Activated T-cell treated with anti-CD3 and anti-CD28 coated beads for 1 hour (primary cell): ENCODE measurements at places on chromosomes 7 and 10.

- DNase-seq, result no peak
Observed at GRCh38 chr7:44621034-44621749, 14.8 kb downstream of the OGDH start.

GRCh38 chr10:122163174-122164022 lies 107.7 kb upstream of the BTBD16 start:
- no peak for DNase-seq

DNA sequence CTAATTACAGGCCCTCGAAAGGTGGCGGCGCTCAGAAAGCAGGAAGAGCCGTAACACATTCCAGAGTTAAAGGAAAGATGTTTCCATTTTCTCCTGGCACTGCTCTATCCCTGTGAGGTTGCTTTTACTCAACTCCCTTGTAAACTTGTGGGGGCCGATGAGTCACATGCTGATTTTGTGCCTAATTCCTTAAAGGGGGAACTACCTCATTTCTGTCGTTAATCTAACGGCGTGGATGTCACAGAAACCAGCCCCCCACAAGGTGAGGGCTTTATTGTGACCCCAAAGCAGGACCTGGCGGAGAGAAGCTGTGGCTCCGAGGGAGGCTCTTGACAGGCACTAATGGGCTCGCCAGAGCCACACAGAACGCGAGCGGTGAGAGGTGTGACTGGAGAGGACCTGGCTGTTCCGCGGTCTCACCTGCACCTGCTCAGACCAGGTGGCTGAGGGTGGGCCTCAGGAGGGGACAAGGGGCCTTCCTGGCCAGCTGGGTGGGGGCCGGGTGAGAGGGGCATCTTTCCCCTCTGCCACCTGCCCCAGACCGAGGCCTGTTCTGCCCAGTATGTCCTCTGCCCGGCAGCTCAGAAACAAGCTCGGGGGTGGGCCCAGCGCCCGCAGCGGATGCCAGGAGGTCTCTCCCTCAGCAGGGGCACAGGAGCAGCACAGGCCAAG lies 50.9 kb downstream of the CALML3 start:
- DNase-seq, result no peak

- no peak for DNase-seq
Observed at GRCh38 chr7:141522657-141523342, 28.4 kb upstream of the AGK start.

DNA sequence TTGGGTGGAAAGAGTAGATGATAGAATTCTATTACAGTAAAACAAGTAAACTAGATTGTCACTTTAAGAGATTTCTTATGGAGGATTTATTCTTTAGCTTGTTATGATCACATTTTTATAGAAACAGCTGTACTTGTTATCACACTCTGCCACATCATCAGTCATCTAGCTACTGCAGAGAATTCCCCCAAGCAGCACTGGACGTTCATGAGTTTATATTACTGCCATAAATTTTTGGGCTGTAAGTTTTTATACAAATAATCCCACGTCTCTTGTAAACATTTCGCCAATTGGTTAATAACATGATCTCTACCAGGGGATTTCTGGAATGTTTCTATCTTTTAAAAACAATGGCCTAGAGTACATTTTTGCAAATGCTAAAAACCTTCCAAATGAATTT lies 238.8 kb downstream of the POLR1F start:
- DNase-seq, result no peak

DNA sequence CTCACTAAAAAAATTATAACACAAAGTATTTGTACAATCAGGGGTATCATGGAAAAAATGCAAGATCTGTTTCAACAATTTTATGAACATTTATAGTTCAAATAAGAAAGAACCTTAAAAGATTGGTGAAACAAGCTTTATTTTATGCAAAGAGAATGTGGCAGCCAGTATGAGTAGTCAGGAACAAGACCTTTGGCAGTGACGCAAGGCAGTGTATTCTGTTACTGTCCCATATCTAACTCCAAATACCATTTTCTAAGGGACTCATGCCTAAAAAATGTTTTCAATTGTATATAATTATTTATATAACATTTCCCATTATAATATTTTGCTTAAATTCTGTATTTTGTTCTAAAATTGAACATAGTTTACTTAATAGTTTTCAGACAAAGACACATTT lies 19.1 kb upstream of the FAM53B start:
- DNase-seq, result no peak

GRCh38 chr7:33357846-33358245 lies 228.5 kb downstream of the BBS9 start:
- no peak for DNase-seq

DNA sequence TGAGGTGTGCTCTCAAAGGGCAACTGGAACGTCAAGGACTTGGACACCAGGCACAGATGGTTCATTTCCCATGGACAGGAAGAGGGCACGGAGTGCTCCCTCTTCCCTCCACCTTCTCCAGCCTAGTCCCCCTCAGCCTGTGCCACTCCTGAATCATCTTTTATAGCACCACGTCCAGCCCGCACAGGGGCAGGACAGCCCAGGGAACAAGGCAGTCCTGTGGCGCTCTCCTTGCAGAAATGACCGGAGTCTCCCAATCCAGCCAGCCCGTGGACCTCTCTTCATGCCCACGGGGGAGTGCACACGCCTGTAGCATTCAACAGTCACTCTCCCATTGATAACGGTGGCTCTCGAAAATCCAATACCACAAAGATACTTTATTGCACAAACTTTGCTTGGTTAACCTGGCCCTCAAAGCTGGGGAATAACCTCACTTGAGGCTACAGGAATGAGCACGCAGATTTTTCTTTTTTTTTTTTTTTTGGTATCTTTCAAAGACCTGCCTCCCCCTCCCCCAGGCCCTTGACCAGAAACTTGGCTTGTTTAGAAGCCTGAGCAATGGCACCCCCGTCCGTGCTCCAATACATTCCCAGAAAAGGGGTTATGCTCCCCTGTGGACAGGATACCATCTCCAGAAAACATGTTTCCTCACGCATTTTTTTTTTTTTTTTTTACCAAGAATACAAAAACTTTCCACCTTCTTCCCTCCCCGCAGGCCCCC lies 733 bp downstream of the PRKCQ start:
- DNase-seq, result no peak

DNA sequence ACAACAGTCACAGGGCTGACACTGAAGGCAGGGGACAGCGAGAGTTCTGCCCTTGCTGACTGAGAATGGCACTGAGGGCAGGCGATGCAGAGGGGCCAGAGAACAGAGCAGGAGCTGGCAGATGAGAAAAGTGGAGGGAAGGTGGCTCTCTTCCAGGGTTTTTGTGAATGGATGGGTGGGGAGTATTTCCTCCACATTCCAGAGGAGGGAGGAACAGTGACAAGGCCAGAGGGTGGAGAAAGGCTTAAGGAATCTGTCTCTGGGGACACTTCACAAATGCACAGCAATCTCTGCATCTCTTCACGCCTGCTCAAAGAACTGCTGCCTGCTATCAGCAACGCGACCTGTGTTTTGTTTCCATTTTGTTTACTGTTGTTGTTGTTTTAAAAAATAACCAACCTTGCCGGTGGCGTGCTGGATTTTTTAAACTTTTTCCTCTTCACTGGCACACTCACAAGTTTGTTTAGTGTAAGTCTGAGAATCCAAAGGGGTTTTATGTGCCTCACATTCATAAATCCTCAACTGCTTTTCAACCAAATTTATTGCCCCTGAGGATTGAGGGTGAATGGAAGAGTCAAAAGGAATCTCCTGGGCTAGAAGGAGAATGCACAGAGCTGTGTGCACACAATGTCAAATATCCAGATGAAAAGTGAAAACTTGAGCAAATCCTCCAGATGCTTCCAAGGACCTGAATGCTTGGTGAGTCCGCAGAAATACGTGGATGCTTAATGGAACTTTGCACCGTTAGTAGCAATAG lies 129.3 kb downstream of the GLI3 start:
- no peak for DNase-seq

DNA sequence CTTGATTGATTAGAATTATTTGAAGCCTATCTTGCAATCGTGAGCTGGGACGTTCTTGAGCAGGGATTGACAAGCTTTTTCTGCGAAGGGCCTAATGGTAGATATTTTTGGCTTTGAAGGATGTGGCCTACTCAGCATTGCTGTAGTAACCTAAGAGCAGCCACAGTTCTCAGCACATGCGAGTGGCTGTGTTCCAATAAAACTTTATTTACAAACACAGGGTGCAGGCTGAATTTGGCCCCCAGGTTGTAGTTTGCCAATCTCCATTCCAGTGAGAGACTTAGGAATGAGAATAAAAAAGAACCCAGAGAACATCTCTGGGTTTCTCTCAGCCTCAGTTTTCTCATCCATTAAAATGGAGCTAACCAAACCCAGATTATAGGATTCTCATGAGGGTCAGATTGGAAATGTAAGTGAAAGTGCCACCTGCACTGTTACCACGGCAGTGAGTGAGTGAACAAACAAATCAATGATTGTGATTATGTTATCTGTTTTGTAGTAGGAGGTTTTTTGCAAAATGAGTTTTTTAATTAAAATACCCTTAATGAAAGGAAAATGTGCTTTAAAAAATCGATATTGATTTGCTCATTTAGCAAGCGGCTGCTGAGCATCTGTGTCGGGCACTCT lies 664.0 kb downstream of the SDK1 start:
- no peak for DNase-seq

- no peak for DNase-seq
Observed at GRCh38 chr10:97868134-97868685, 18.6 kb downstream of the GOLGA7B start.

DNA sequence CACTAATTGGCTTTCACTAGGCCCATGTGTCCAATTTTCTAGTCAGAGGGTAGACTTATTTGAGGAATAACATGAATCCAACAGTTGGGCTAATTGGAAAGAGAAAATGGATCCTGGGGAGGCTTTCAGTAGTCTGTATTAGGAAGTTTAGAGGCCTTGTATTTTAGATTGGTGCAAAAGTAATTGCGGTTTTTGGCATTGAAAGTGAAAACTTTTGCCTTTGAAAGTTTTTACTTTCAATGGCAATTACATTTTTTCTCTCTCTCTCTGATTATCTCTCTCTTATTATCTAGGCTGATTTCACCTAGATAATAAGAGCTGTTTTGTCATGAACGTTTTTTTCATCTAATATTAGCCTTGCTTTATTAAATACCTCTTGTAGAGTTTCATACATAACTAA lies 981.7 kb downstream of the REEP3 start:
- no peak for DNase-seq

DNA sequence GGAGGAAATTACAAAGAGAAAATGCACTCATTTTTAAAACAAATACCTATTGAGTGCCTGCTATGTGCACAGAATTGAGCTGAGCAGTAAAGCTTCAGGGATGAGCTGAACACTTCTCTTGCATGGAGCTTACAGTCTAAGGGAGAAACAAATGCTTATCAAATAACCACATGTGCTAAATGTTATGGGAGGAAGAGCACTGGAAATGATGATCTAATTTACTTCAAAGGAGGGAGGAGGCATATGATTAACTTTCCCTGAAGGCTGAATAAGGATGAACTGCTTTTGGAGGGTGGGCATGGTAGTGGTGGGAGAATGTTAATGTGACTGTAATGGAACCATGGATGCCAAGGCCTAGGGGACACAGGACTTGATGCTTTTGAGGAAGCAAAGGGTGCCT lies 168.2 kb downstream of the POU6F2 start:
- no peak for DNase-seq

- DNase-seq, result no peak
Observed at GRCh38 chr7:103148131-103148993, 537 bp downstream of the NAPEPLD start.

GRCh38 chr7:151736403-151736909 lies 140.5 kb downstream of the PRKAG2 start:
- no peak for DNase-seq

DNA sequence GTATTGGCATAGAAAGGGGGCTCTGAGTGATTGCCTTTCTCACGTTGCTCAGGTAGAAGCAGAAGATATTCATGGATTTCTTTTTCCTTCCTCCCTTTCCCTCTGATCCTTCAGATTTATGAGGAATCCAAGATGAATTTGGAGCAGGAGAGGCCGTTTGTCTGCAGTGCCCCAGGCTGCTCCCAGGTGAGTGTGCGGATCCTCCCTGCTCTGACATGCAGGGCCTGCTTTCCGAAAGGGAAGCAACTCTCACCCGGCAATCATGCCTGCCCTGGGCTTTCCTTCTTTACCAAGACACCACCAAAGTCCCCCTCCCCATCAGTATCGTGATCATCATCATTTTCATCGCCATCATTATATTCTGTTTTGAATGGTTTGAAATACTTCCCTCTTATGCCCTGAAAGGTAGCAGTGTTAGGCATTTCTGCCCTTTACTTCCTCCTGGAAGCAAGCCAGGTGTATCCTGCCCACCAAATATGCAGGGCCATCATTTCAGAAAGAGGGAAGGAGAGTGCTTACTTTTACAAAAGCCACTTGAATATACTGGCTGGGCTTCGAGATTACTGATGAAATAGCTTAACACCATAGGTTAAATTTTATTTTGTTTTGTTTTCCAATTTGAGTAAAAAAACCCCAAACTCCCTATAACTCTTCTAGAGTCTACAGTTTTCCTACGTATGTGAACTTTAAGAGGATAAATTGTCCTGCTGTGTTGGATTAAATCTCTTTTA lies 75.9 kb downstream of the CREB5 start:
- DNase-seq, result no peak

- DNase-seq, result no peak
Observed at GRCh38 chr10:126536656-126537055, 133.8 kb downstream of the C10orf90 start.

- DNase-seq, result no peak
Observed at GRCh38 chr7:135970682-135971365, 6.3 kb downstream of the MTPN start.

DNA sequence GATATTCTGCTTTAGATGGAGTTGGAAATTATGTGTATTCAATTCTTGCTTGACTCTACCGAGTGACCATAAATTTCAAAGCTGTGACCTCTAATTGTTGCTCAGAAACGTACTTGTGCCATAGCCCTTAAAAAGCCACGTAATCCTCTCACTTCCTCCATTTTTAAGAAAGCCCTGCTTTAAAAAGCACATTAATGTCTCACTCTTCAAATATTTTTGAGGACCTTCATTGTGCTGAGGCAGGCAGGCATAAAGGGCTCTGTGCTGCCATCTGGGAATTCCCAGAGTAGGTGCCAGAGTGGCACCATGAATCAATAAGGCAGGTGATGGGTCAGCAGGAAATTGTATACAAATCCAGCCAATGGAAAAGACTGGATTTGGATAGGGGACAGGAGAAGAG lies 97.7 kb upstream of the FAM204A start:
- no peak for DNase-seq

DNA sequence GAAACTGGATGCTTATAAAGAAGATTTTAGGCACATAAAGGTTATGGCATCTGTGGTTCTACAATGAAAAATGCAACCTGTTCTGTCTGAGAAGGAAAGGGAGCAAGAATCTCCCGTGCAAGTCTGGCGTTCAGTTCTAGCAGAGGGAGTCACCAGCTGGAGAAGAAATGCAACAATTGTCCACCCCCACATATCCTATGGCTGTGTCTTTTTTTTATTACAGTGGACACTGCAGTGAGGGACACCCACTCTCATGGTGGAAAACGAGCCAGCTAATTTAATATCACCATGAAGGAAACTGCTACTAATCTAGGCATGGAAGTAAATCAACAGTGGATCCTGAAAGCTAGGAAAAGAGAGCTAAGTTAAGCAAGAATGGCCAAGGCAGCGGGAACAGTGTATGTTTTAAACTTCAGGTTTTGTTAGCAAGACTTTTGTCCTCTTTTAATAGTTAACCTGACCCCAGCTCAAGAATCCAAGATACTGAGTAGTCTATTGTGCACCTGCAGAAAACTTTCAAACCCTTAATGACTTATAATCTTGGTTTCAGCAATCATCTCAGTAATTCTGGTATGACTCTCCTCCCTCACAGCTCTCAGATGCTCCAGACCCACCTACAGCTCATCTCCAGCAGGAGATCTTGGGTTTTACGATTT lies 149.3 kb downstream of the FGFR2 start:
- no peak for DNase-seq
